Subcutaneous adipose tissue (tissue), 4 donors: ENCODE measurements at places on chromosomes 3 and 15. TPM values are rescaled to one million over a fixed set of nuclear protein-coding genes. Genes with fewer than 3 reads are reported as not detected.

Gene RAD51
- total RNA-seq, result 5.8 TPM

Gene C2CD4B
- total RNA-seq, result 1.7 TPM

Gene CLDN18
- not detected for total RNA-seq

Gene DOCK3
- total RNA-seq, result 0.33 TPM

Gene ZBTB20
- 60.3 TPM for total RNA-seq

Gene TGM4
- not detected for total RNA-seq

Gene A4GNT
- total RNA-seq, result not detected

Gene DPPA2
- not detected for total RNA-seq
